ENCODE measurements at places on chromosomes 4 and X. TPM values are rescaled to one million over a fixed set of nuclear protein-coding genes. Genes with fewer than 3 reads are reported as not detected.

DNA sequence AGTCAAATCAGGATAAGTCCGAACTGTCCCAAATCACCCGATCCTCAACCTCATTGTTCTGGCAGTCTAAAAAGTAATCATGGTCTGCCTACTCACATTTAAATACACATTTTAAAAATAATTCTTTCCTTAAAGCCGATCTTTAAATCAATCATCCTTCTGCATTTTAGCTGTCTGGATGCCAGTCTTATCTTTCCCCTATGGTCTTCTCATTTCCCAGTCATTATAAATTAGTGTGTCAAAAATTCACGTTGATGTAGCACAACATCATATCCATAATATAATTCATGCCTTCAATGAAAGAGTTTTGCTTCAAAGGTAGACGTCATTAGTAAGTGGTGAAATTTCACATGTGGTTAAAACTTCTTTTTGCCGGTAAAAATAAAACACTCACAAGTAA lies 108.1 kb upstream of the FRG1 start:
- DNase-seq = no peak

DNA sequence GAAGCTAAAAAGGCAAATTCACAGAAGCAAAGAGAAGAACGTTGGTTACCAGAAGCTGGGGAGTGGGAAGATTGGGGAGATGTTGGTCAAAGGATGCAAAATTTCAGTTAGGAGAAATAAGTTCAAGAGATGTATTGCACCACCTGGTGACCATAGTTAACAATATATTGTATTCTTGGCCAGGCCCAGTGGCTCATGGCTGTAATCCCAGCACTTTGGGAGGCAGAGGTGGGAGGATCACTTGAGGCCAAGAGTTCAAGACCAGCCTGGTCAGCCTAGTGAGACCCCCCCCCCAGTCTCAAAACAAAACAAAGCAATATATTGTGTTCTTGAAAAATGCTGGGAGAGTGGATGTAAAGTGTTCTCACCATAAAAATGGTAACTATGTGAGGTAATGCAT lies 67.9 kb downstream of the TAB3 start:
- DNase-seq = no peak

DNA sequence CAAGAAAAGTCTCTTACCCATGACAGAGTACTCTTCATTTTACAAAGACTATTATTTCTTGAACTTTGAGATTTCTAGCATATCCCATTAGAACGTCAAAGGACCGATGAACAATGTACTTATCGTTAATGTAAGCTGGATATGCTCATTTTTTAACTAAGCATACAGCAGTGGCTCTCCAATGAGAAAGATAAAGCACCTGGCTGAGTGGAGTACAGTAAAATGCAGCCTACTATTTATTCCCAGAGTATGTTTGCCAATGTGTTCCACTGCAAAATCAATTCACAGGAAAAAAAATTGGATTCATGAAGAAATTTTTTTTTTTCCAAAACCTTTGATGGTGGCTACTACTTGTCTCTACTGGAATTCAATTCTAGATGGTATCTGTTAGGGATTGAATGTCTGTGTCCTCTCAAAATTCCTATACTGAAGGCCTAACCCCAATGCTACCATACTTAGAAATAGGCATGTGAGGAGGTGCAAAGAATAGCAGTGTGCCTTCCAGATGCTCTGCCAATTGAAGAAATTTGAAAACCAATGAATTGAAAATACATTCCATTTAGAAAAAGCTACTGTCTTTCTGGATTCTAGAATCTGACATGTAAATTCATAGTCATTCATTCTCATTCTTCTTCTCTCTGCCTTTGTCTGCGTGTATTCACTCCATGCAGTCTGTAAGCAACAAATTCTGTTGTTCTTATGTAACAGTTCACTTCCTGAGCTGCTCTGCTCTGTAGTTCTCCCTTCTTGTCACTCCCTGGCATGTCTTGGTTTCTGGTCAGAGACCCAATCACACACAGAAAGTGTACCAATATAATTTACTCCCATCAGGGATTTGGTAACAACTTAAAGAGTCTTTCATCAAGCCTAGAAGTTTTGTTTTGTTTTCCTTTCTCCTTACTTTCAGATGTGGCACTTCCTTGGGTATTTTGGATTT lies 61.4 kb downstream of the PAPSS1 start:
- DNase-seq = no peak

- peak; percentile 20 for DNase-seq
Observed at GRCh38 chrX:18353931-18354368, 538 bp downstream of the SCML2 start.

Gene NPY1R
- total RNA-seq = not detected

Gene NLGN4X
- not detected for total RNA-seq

Gene SERTM2
- not detected for total RNA-seq

Gene ADH1B
- not detected for total RNA-seq

DNA sequence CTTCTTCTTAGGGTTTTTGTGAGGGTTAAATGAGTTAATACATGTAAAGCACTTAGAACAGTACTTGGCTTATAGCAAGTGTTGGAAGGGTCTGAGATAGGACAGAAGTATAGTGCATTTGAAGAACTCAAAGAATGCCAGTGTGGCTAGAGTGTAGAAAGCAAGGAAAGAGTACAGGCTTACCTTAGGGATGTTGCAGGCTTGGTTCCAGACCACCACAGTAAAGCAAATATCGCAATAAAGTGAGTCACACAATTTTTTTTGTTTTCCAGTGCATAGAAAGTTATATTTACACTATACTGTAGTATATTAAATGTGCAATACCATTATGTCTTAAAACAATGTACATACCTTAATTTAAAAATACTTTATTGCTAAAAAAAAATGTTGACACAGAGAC lies 41.3 kb downstream of the KIF4A start:
- DNase-seq = no peak

GRCh38 chr4:81622474-81623184 lies 150.9 kb upstream of the RASGEF1B start:
- DNase-seq = no peak

Gene IBSP
- not detected for total RNA-seq

GRCh38 chr4:181845617-181846016 lies 397.6 kb upstream of the TENM3 start:
- no peak for DNase-seq

Gene HEPH
- 0.20 TPM for total RNA-seq

Gene FAM9B
- total RNA-seq = not detected

DNA sequence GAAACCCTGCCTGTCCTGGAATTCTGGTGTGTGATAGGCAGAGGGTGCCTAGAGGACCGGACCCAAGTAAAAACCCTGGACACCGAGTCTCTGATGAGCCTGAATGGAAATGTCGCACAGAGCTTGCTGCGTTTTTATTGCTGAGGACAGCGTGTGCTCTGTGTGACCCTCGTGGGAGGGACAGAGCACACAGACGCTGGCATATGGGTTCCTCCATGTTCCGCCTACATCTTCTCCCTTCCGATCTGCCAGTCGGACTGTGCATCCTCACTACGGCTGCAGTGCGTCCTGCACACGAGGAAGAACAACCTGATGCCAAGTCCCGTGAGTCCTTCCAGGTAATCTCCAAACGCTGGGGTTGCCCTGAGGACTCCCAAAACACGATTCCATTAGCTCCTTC lies 68.3 kb downstream of the AFAP1 start:
- DNase-seq = no peak

GRCh38 chr4:103754844-103755243 lies 35.1 kb upstream of the TACR3 start:
- DNase-seq = no peak

- no peak for DNase-seq
Observed at GRCh38 chr4:98586962-98587354, 71.5 kb downstream of the TSPAN5 start.

Gene ITGB1BP2
- 5.3 TPM for total RNA-seq

GRCh38 chr4:182752158-182752910 lies 164.9 kb downstream of the DCTD start:
- no peak for DNase-seq

GRCh38 chr4:83876047-83876446 lies 340.1 kb downstream of the GPAT3 start:
- DNase-seq = no peak

Gene TAF7L
- total RNA-seq = not detected

DNA sequence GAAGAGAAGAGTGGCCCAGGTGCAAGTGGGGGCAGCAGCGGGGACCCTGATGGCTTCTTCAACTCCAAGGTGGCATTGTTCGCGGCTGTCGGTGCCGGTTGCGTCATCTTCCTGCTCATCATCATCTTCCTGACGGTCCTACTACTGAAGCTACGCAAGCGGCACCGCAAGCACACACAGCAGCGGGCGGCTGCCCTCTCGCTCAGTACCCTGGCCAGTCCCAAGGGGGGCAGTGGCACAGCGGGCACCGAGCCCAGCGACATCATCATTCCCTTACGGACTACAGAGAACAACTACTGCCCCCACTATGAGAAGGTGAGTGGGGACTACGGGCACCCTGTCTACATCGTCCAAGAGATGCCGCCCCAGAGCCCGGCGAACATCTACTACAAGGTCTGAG lies 11.4 kb downstream of the EFNB1 start:
- DNase-seq = no peak

GRCh38 chr4:1019320-1019719 lies 7.9 kb downstream of the FGFRL1 start:
- DNase-seq = no peak

GRCh38 chr4:152870606-152871005 lies 65.5 kb upstream of the FHDC1 start:
- DNase-seq = no peak

Data from activated CD8-positive, alpha-beta T cell treated with anti-CD3 and anti-CD28 coated beads for 36 hours (primary cell).